ENCODE measurements at places on chromosomes 7 and 10. TPM values are rescaled to one million over a fixed set of nuclear protein-coding genes. Genes with fewer than 3 reads are reported as not detected.

Gene CELF2
- polyA plus RNA-seq: 11.8 TPM

Gene PDE6C
- polyA plus RNA-seq: 1.1 TPM

Gene OR6B1
- not detected for polyA plus RNA-seq

Gene SPDYE11
- polyA plus RNA-seq: 0.47 TPM

Gene CASP7
- polyA plus RNA-seq: 24.6 TPM

Gene EVX1
- polyA plus RNA-seq: 0.11 TPM

Gene TLX1
- polyA plus RNA-seq: not detected

Gene INMT
- 0.86 TPM for polyA plus RNA-seq

Gene SAP25
- polyA plus RNA-seq: 4.6 TPM

Gene COBL
- polyA plus RNA-seq: 22.4 TPM

Gene AKR1D1
- 0.13 TPM for polyA plus RNA-seq

Gene GIMAP7
- 15.7 TPM for polyA plus RNA-seq

Gene TAS2R3
- 0.92 TPM for polyA plus RNA-seq

Gene AGBL3
- polyA plus RNA-seq: 9.1 TPM

Measured in renal cortex interstitium (tissue), 15 donors.